ENCODE measurements at places on chromosomes 12 and 14.
A peak's percentile ranks its signal among the peaks of the same experiment; 100 is the strongest.

DNA sequence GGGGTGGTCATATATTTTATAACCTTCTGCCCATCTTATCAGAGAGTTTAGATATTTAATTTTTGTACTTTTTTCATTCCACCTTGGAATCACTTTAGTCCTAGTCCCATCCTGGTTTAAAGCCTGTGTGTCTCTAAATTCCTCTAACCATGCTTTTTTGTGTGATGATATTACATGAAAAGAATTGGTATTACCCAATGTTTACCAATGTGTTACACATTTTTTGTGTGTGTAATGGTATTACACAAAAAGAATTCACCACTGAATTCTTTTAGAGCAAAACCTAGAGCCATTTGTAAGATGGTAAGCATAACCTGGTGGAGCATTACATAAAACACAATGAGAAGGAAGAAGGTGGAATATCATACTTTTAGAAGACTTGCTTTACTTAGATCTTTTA is 77.5 kb downstream of the FAR2 start:
- DNase-seq = peak; percentile 12

DNA sequence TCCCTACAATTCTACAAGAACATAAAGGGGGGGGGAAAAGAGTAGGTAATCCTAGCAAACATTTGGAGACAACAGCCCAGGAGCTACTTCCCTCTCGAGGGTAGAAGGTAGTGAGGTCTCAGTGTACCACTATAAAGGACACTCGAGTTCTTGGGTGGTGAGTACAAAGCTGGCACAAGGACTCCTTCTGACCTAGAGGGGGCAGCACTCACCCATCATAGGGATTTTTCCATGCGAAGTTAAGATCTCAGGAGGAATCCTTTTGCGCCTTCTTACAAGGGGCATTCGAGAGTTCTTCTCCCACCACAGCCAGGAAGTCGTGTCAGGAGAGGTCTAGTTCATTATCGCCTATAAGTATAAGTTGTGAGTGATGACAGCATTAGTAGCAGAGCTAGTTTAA is 200.2 kb upstream of the RBM19 start:
- peak; percentile 54 for DNase-seq

DNA sequence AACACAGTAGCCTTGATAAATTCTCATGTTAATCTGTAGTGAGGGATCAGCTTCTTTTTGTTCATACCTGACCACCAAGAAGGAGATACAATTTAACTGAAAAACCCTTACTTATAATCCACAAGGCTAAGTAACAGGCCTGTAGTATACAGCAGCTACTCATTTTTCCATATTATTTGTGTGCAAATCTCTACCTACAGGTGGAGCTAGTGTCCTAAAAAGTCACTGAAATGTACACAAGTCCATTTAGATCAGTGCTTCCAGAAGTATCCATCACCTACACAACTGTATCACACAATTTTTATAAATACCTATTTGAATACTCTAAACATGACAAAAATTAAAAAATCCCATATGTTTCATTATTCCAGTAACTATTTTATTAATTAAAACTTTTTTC is 173.2 kb downstream of the SLC35F4 start:
- DNase-seq = peak; percentile 55

- no peak for DNase-seq
Observed at GRCh38 chr14:63383776-63384367, 65.1 kb upstream of the GPHB5 start.

DNA sequence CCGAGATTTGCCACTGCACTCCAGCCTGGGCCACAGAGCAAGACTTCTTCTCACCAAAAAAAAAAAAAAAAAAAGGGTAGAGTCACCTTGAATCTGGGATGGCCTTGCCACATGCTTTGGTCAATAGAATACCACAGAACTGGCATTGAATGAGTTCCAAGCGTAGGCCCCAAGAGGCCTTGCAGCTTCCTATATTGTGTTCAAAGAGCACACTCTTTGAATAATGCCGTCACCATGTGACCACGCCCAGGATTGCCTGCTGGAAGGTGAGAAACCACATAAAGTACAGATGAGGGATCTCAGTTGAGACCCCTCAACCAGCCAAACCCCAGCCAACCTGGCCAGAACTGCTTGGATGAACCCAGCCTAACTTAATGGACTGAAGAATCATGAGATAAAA is 239.2 kb upstream of the AMIGO2 start:
- DNase-seq = no peak

DNA sequence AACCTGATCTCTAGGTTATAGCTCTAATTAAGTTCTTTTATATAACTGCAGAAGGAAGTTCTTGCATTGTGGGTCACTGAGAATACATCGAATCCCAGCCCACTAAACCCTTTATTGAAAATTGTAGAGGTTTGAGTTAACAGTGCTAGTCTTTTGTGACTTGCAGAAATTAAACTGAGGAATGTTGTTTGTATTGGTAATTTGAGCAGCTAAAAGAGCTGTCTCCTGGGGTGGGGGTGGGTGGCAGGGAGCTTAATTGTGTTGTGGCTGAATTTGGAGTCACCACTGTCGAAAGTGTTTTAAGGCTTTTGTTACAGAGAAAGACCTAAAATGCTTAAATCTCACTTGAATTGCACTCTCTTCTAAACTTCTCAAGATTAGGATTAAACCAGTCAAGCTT is 3.2 kb upstream of the COX8C start:
- no peak for DNase-seq

DNA sequence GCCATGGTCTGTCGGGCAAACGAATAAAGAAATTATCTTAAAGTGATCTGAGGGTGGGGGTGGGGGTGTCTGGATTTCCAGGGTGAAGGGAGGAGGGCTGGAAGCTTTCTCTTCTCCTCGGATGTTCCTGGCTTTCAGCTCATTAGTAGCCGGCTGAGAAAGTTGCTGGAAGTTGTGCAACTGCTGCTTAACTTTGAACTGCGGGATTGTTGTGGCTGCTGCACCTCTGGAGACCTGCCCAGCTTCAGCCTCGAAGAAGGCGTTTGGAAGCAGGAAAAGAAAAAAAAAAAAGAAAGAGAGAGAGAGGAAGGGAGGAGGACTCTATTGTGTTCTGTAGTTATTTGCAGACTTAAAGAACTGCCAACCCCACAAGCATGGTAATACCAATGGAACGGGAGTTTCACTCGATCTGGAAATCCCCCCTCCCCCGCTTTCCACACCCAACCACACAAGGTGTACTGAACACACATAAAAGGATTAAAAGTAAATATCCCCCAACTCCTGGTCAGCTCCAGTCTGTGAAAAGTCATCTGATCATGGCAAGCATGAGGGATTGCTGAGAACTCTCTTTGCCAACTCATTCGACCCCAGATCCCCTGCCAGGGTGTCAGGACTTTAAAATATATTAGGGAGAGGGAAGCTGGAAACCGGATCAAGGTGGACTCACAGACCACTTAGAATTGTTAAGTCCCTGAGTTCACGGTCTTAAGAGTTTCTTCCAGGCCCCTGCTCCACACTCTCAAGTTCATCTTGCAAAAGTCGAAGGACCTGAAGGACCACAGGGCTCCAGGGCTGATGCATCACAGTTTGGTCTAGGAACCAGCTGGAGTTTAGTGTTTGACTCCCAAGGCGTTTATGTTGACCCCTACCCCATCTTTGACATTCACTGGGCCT is at the start of gene RASSF9:
Gene RASSF9 (minus strand): TSS at position 213 of the 894 bp plus-strand sequence. CDS start 208 bp downstream, at position 5.
- DNase-seq = peak; percentile 80

GRCh38 chr14:32329146-32329545 is at the start of gene AKAP6:
TSS of gene AKAP6 (plus strand) at chr14:32329298. CDS start at chr14:32433494, 104,196 bp downstream.
- no peak for DNase-seq

GRCh38 chr12:12718381-12718759 is 1.2 kb downstream of the CDKN1B start:
- peak; percentile 29 for DNase-seq

DNA sequence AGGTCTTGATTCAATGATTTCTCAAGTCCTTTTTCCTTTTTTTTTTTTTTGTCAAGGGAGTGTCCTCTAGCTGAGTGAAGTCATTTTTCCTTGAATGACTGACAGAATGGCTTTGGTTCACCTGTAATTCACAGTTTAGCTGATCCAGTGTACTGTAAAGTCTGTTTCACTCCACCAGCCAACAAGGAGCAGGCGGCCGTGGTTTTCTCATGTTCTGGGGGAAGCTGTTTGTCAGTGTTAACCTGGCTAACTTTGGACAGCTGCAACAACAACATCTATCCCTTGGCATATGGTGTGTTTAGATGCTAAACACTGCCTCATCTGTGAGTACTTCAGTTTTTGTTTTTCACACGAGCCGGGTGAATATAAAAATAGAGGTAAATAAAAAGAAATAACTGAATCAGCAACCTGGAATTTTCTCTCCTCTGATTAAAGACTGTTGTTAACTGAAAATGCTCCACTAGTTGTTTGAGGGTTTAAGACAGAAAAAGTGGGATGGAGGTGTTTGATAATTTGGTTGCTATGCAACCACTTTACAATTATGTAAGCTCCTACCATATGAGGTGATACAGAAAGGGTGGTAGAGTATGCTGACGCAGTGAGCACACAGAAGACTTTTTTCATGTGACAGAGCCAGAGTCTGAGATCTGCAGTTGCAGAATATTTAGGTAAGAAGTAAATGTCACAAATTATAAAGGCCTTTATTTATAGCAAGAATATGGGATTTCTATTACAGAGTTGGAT is 50.3 kb upstream of the SLC2A13 start:
- DNase-seq = no peak

GRCh38 chr14:42965512-42965911 is 1358.8 kb downstream of the LRFN5 start:
- no peak for DNase-seq

GRCh38 chr12:25074954-25075353 is 120.0 kb downstream of the DNAI7 start:
- DNase-seq = no peak

- no peak for DNase-seq
Observed at GRCh38 chr12:85657836-85658630, 178.2 kb downstream of the RASSF9 start.

GRCh38 chr12:20946732-20947131 is 136.2 kb downstream of the SLCO1B3 start:
- DNase-seq = no peak

GRCh38 chr14:76884853-76885276 is 58.7 kb downstream of the LRRC74A start:
- DNase-seq = no peak

DNA sequence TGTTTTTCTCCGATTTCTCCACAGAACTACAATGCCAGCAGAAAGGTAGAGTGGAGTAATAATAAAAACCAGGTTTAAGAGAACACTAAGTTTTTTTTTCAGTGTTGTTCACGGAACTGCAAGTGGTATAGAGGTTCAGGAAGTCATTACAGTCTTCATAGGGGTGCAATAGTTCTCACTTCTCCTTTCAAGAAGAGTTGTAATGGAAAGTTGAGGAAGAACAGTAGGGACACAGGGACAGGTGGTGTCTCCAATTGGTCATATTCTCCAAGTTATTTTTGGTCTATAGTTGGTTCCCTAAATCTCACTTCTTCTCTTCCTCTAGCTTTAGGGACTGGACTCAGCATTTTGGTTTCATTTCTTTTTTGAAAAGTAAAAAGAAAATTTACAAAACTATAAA is 894.0 kb downstream of the NRXN3 start:
- no peak for DNase-seq

GRCh38 chr14:94237983-94238382 is 55.1 kb downstream of the SERPINA10 start:
- DNase-seq = no peak

GRCh38 chr12:14366209-14367039 is 942 bp downstream of the ATF7IP start:
- DNase-seq = peak; percentile 53

DNA sequence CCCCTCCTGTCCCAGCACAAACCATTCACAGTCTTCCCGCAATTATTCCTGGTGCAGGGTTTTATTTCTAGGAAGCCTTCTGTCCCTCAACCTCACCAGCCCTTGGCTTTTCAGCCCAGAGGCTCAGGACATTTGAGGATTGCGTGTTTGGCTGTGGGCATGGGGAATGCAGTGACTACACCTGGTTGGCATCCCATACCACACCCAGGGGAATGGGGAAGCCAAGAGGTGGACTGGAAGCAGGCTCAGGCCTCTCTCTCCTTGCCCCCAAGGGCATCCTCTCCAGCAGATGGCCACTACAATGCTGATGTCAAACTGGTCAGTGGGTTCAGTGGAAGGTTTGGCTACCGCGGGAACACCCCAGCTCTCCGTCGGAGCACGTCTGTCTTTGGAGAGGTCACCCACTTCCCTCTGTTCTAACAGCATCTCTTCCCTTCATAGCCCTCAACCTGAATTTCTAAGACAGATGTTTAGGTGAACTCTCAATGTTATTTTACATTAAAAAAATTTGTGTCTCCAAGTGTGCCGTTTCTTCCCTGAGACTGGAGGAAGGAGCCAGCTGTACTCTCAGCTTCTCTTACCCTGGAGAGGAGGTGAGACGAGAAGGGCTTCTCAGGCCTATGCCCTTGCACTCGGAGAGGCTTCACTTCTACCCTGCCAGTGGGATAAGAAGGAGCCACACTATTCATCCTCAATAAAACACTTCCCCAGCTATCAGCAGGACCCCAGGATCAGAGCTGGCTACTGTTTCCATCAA is 35.5 kb downstream of the DCAF4 start:
- DNase-seq = no peak

DNA sequence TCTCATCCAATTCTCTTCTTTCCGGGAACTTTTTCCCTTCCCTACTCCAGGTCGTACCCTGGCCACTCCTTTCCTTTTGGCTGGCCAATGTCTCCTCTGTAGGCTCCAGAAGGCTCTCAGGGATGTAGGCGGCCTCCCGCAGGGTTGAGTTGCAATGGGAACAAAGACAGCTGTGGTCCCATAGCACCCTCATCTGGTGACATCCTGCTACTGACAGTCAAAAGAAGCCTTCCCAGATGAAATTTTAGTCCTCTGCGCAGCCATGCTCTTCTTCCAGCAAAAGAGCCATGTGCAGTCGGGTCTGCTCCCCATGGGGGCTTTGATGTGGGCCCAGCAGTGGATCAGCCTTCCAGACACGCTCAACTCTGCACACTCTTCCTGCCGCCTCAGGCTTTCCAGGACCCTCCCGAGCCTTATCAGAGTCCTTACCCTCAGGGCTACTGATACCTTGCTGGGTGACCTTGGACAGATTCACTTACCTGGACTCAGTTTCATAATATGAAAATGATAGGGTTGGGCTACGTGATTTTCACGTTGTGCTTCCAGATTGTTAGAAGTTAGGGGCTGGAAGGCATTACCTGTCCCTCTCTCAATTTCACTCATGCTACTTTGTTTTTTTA is 5.5 kb upstream of the CELA1 start:
- peak; percentile 57 for DNase-seq

DNA sequence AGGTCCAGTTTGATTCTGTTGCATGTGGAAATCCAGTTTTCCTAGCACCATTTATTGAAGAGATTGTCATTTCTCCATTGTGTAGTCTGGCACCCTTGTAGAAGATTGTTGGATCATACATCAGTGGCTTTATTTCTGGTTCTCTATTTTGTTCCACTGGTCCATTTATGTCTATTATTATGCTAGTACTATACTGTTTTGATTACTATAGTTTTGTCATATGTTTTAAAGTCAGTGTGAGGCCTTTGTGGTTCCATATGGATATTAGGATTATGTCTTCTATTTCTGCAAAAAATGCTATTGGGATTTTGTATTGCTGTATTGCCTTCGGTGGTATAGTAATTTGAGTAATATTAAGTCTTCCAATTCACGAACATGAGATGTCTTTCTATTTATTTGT is 51.4 kb downstream of the LEMD3 start:
- DNase-seq = no peak

DNA sequence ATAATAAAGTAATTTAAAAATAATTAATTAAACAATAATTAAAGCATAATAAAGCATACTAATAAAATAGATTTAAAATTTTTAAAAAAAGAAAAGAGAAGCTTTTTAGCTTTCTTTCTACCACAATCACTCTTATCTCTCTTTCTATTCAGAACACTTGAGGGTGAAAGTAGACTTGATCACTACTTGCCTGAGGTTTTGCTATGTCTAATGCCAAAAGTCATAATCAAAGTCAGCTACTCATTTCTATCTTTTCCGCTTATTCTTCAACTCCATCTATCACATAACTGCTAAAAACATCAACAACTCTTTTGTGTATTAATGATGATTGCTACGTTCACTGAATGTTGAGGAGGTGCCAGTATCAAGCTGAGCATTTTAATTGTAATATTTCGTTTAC is 202.0 kb upstream of the KRR1 start:
- DNase-seq = no peak
